ENCODE measurements at places on chromosomes 6 and 20. TPM values are rescaled to one million over a fixed set of nuclear protein-coding genes. Genes with fewer than 3 reads are reported as not detected.

DNA sequence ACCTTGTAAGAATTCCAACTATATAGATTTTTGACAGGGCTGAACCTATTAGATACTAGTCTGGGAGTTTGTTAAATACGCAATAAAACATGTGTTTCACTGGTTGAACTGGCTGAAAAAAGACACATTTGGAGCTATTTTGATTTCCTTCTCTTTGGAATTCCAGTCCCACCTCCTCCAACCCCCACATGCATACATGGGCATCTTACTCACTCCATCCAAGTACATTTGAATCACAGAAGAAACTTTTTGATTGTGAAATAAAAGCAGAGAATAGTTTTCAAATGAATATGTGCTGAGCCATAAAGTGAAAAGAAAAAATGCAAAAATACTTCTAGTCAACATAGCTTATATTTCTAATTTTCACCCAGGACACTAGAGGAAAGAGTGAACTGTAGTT, 33.9 kb upstream of the STXBP5 start:
- DNase-seq: no peak

DNA sequence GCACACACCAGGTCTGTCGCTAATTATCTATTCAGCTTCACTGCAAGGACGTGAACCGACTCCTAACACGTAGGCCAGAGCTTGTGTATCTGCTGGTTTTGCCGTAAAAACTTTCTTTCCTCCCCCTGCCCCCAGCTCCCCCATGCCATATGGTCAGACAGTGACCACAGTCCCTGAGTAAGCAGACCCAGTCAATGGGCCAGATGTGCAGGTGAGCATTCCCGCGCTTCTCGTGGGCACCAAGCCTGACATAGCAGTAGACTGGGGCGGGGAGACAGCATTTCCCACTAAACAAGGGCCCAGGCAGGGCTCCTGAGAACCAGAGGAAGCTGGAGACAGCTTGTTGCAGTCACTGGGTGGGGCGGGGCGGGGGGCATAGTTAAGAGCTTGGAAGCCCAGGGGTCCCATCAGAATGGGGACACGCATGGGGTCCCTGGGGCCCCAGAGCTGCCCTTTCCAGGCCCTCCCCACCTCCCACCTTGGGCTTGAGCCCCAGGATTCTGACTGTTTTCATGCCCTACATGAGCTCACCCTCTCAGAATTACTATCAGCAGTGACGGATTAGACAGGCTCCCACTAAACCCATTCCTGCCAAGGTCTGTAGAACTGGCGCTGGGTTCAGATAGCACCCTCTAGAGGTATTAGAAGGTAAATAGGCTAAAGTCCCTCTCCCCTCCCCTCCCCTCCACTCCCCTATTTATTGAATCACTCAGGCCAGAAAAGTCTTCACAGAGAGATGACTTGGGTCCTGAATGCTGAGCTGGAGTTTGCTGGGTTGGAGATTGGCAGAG, 51.8 kb downstream of the CDH26 start:
- DNase-seq: no peak

GRCh38 chr6:109772883-109773431, 81.9 kb downstream of the FIG4 start:
- no peak for DNase-seq

- DNase-seq: no peak
Measured at GRCh38 chr6:142297996-142298753, 3.6 kb upstream of the ADGRG6 start.

TFAP2C gene
- total RNA-seq: 4.9 TPM

DNA sequence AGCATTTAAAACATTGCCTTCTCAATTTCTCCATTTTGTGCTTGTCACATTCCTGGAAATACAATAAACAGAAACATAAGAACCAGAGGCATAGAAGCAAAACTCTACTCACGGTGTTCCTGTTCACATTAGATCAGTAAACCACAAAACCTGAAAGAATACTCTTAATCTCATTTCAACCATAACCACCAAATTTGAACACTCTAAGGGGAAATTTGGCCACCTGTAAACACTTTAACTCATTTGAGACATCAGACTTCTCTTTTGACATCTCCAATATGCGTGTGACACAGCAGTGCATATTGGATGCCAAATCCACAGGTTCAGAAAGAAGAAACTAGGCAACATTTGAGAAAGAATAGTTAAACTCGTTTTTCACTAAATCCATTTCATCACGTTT, 153.8 kb upstream of the IRAK1BP1 start:
- no peak for DNase-seq

- DNase-seq: no peak
Measured at GRCh38 chr6:14673201-14673600, 555.6 kb downstream of the CD83 start.

DNA sequence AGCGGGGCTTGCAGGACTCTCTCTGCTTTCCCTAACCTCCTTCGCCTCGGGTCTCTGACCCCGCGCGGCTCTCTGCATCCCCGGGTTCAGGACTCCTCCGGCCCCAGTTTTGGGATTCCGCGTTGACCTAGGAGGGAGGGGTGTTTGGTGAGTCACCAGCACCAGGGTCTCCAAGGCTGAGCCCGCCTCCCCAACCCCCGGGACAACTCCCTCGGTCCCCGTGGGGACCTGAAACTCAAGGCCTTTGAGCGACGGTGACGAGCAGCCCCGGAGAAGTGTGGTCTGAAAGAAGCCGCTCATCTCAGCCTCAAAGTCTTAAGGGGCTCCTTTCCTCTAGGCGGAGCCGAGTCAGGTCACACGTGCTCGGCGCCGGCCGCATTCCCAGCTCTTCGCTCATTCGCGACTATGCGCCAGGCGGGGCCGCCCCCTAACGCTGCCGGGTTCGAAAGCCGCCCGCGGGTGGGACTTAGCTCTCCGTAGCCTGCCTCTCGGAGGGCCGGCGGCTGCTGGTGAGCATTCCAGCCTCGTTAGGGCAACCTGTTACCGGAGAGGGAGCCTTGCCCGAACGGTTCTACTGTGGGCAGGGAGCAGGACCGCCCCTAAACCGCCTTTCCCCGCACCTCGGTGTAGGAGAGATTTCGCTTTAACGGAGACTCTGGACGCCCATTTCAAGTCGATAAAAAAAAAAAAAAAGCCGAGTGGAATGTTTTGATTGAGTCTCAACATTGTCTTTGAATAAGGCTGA, 3.0 kb upstream of the PRDM13 start:
- DNase-seq: no peak
